ENCODE measurements at places on chromosomes 1 and 21.

DNA sequence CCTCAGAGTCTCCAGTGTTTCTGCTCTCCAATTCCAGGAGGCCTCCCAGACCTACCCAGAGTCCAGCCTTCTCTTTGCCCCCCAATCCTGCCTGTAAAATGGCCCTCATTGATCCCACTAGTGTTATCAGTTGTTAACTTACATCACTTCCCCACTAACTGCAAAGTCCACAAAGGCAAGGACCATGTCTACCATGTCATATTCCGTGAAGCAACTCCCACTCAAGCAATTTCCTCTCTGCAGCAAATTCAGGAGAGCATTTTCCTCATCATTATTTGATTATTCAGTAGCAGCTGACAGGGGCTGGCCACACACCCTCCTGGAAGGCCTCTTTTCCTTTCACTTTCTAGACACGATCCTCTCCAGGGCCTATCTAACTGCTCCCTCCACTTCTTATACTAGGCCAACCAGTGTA, 153.5 kb downstream of the RERE start:
- no peak for DNase-seq

DNA sequence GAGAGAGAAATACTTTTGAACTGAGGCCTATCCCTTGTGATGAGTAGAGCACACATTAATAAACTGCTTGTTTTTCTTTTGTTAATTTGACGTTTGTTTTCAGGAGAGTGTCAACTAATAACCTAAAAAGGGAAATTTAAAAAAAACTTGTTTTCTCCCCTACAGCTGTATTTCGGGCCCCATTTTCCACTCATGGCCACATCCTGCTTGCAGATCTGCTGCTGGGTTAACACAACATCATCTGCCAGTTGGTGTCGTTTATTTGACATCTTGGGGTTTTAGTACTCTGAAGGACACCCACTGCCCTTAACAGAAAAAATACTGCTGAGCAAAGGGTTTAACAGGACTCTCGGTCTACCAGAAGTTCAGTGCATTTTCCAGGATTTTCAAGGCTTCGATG, 848 bp upstream of the PYHIN1 start:
- peak; percentile 59 for DNase-seq

DNA sequence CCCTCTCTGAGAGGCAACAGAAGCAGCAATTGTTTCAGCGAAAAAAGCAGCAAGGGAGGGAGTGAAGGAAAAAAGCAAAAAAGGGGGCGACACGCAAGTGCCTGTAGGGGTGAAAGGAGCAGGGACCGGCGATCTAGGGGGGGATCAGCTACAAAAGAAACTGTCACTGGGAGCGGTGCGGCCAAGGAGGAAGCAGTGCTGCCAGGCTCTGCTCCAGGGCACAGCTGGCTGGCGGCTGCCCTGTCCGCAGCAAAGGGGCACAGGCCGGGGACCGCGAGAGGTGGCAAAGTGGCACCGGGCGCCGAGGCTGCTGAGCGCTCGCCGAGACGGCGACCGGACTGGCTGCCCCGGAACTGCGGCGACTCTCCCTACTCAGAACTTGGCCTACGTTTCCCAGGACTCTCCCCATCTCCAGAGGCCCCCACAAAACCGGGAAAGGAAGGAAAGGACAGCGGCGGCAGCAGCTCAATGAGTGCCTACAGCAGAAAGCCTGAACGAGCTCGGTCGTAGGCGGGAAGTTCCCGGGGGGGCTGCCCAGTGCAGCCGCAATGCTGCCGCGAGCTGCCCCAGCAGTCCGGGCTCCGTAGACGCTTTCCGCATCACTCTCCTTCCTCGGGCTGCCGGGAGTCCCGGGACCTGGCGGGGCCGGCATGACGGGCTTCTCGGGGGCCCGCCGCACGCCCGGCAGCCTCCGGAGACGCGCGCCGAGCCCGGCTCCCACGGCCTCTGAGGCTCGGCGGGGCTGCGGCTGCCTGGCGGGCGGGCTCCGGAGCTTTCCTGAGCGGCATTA, 1.0 kb upstream of the CDKN2C start:
- peak; percentile 34 for DNase-seq

- DNase-seq: peak; percentile 78
These were observed 382 bp downstream of the GPBP1L1 start for GRCh38 chr1:45686015-45686287.

GRCh38 chr1:5933050-5933449, 59.2 kb downstream of the NPHP4 start:
- DNase-seq: no peak
